ENCODE measurements at places on chromosomes 5 and 9.

DNA sequence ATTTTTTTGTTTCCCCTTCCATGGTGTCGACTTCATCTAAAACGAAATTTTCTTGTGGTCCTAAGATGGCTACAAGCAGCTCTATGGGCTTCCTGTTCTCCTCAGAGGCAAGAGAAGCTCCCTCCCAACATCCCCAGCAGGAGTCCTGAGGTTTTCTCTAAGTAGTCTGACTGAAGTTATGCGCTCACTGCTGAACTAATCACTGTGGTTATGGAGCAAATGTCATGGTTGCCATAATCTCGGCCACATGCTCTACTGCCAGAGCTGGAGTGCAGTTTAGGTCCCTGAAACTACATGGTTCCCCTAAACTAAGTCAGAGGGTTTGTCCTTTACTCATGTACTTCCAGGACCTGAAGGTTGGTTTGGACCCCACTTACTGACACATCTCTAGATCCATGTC lies 68.0 kb upstream of the MAMDC2 start:
- DNase-seq: no peak

- no peak for DNase-seq
These were observed 146.3 kb downstream of the CETN3 start for GRCh38 chr5:90263102-90263820.

DNA sequence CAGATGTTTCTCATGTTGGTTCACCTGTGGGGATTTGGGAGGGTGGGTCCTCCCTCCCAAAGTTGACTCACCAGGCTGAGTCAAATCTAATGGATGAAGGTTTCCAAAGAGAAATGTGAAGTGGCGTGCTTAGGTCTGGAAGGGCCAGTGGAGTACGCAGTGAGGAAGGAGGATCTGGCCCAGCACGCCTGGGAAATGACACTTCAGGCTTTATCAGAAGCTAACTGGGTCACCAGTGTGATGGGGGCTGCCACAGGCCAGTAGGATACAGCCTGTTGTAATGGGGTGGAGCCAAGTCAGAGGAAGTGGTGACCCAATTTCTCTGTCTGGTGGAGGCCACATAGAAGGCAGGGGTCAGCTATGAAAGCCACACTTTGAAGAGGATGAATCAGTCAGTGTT lies 18.0 kb downstream of the POLR1E start:
- peak; percentile 68 for DNase-seq

DNA sequence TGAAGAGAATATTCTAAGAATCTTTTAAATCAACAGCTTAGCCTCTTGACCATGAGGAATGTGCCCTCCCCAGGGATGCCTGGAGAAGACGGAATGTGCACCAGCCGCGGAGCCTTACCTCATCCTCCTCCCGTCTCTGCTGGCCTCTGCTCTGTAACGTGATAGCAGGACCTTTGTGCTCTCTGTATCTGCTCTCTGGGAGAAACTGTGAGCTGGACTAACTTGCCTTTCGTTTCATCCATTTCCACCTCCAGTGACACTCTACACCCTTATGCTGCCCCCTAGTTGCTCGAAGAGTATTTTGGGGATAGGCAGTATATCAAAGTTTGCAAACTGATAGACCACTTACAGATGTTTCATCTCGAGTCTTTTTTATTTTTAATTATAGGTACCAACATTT lies 141.4 kb downstream of the NPR3 start:
- peak; percentile 46 for DNase-seq
